ENCODE measurements at places on chromosomes 12 and 14. TPM values are rescaled to one million over a fixed set of nuclear protein-coding genes. Genes with fewer than 3 reads are reported as not detected.

CLEC6A gene
- total RNA-seq = not detected

GPD1 gene
- under 0.01 TPM for total RNA-seq

SERPINA6 gene
- not detected for total RNA-seq

TAMALIN gene
- 4.7 TPM for total RNA-seq

NR1H4 gene
- not detected for total RNA-seq

GRCh38 chr14:22549981-22550673, 38.9 kb downstream of the DAD1 start:
- no peak for DNase-seq

GRCh38 chr14:33184587-33184986, 245.9 kb downstream of the NPAS3 start:
- no peak for DNase-seq

DNA sequence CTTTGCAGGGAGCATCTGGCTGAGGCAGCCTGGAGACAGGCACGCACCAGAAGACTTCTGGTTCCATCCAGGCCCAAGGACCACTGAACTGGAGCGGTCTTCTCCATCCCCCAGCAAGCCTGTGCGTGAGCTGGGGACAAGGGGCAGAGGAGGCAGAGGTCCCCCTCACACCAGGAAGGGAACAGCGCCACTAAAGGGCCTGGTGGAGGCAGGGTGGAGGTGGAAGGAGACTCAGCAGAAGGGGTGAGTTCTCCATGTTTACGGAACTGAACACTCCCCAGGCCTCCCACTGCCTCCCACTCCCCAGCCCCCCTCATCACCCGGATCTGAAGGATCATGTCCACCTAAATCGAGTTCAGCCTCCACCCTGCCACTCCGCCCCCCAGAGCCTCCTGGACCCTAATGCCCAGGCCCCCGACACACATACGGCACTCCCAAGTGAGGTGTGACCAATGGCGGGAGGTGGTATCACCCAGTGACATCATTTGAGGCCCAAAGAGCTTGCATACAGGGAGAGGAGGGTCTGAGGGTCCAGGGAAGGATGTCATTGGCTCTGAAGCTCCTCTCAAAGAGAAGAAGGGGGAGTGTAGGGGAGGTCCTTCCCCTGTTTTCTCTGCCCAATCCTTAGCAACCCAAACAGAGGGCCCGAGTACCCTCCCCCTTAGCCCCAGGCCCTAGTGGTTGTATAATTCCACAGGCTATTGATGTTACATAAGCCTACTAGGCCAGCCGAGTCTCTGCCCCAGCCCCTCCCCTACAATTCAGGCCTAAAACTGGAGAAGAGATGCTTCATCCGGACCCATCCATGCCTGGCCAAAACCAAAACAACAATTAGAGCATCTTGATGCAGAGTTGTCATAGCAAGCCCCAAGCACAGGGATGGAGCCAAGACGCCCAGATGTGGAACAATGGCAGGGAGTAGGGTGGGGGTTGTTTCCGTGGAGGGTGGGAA, 1.0 kb downstream of the FAIM2 start:
- peak; percentile 50 for DNase-seq

- peak; percentile 94 for DNase-seq
Observed at GRCh38 chr14:102593061-102593824, 794 bp downstream of the RCOR1 start.

DNA sequence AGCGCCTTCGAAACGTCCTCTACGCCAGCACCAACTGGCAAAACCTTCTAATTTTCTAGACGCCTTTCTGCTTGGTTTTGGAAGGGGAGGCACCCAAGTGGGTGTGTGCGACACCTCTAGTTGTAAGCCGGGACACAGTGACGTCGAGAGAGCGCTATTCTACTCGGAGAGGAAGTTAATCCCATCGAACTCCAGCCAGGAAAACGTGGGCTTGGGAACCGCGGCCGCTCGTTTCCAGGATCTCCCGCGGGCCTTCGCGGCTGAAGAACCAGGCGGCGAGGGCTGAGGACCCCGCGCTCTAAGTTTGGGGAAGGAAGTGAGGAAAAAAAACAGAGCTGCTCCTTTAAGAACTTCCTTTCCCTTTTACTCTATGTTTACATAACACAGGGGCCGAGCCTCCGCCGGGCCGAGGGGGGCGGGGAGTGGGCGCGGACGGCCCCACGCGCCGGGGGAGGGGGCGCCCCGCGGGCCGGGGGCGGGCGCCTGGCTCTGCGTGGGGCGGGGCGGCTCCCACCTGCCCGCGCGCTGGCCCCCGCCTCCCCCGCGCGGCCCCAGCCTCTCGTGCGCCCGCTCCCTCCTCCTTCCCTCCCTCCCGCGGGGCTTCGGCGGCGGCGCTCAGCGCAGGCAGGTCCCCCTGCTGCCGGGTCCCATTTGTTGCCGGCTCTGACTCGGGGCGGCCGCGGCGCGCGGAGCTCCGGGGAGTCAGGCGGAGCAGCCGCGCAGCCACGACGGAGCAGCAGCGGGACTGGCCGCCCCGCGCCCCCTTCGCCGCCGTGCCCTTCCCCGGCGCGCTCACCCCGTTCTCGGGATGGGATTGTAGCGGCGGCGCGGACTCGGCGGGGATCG, at the start of gene PELI2:
Gene PELI2, plus strand, starts transcription at position 647 of the 846 bp plus-strand sequence. CDS start 250 bp downstream, outside the sequence.
- DNase-seq = peak; percentile 95

GRCh38 chr12:128715485-128715884, 108.3 kb downstream of the SLC15A4 start:
- no peak for DNase-seq

- DNase-seq = peak; percentile 92
Observed at GRCh38 chr14:77025744-77026165, 2.8 kb downstream of the IRF2BPL start.

- DNase-seq = no peak
Observed at GRCh38 chr12:15600223-15600935, 188.8 kb downstream of the EPS8 start.

DNA sequence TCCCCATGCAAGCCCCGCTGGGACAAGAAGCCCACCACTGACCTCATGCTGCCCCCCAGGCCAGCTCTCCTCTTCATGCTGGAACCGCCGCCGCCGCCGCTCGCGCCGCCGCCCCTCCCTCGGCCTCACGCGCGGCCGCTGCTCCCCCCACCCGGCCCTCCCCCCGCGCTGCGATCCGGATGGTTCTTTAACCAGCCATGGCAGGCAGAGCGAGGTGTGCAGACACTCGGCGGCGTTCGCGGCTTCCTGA, at the start of gene DCAF5:
Gene DCAF5, minus strand, starts transcription at position 218 of the 250 bp plus-strand sequence. Its CDS starts 141 bp downstream, at position 77.
- no peak for DNase-seq

DNA sequence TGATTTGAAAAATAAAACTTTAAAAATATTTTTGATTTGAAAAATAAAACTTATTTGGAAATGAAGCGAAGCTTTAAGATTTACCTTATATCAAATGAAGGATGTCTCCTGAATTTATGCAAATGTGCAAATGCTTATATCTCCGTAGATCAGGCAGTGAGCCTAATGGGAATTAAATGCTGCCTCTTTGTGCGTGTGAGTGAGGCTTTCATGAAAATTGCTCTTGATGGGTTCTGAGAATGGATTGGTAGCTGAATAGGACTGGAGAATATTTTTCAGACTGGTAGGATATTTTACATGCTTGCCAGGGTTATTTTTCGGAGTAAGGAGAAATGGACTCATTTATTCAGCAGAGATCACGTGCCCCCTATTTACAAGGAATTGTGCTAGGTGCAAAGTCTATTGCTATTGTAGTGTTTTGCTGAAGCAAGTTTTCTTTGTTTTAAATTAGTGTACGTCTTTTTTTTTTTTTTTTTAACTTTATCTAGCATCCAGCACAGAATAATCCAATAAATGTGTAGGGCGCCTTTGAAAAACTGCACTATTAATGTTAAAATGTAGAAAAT, 2.4 kb downstream of the VRK1 start:
- DNase-seq = no peak

Data from osteoblast (primary cell).